ENCODE measurements at places on chromosomes 11 and 22.

DNA sequence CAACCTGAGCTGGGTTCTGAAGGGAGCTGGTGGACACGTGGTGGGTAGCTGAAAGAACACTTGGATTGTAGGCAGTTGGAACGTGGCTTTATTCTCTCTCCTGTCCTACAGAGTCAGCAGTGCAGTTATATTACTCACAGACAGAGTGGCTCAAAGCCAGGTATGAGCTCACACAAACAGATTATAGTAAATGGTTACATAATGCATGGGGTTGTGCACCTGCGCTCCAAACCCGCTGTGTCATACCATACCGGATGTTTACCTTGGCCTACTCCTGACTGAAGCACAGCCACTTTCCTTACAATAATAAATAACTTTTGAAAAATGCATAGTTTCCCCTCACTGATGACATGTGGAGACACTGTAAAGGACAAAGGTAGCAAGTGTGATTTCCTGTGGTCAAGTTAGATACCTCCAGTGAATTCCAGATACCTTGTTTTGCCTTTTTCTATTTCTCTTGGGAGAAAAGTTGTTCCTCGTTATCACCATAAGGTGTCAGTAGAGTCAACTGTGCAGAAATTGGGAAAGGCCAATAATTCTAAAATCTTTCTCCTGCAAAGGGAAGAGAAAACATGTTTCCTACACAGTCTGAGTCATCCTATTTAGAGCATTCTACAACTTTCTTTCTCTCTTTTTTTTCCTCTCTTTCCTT lies 13.5 kb downstream of the MS4A6A start:
- DNase-seq: no peak

GRCh38 chr11:34671946-34672345 lies 51.1 kb downstream of the EHF start:
- DNase-seq: no peak

DNA sequence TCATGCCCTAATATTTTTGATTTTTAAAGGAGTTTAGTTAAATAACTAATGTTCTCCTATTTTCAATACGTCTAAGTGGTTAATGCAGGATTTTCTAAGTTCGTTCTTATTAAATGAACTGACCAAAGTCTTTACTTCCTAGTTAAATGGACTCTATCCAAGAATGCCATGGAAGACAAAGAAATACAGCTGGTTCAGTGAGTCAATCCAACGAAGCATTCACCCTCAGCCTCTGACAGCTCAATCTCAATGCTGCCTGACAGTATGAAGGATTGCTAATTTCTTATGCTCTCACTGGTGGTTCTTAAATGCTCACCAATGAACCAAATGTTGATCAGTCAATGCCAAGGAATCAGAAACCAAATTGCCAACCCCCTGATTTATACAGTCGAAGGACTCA lies 219.4 kb downstream of the CADM1 start:
- DNase-seq: no peak

- no peak for DNase-seq
These were observed 44.5 kb downstream of the HIRA start for GRCh38 chr22:19387038-19387437.

DNA sequence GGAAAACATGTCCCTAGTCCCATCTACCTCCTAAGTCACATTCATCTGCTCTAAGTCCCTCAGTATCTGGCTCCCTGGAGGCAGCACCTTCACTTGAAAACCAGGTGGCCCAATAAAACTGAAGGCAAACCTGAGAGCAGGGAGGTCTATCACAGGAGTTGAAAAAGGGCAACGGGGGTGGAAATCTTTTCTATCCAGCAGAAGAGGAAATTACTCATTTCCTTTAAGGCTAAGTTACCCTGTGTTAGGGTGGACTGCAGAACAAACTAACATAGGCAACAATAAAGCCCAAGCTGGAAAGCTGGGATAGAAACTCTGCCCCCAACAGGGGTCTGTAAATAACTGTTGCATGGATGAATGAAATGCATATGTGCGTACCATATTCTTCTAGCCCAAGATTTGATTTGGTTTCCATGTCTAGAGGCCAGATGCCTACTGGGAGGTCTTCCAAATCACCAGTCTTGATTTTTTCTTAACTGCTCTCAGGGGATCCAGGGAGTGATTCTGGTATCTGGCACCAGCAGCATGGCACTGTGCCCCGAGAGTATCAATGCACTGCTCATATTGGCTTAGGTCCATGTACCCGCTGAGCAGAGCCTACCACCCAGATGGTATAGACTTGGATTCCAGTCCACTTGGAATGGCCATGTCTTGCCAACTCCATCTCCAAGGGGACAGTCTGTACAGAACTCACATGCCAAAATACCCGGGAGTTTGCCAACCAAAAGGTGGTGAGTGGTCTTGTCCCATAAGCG lies 350.0 kb upstream of the NCAM1 start:
- DNase-seq: peak; percentile 63

GRCh38 chr22:28900379-28900925 lies 17.1 kb downstream of the ZNRF3 start:
- DNase-seq: no peak

GRCh38 chr11:1932681-1933080 lies 13.2 kb downstream of the TNNT3 start:
- no peak for DNase-seq

DNA sequence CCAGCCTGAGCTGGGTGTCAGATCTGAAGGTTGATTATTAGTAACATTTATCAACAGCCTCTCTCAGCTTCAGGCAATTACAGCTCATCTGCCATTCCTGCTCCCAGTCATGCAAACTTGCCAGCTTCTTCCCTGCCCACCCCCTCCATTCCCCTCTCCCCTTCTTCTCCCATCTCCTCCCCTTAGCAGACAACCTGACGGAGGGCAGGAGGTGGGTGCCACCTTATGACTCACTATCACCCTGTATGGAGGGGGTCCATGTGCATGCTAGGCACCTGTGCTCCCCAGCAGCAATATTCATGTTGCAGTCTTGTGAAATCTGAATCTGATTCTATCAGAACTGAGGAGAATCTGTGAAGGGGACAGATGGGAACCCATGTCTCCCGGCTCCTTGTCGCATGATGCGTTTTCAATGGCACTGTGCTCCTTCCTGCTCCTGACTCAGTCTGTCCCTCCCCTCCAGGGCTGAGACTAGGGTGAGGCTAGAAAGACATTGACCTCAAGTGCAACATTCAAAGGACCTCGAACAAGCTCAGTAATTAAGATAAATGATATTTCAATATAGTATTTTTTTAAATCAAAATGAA lies 46.3 kb upstream of the TUB start:
- no peak for DNase-seq

- peak; percentile 86 for DNase-seq
These were observed 15.7 kb downstream of the DAGLA start for GRCh38 chr11:61695917-61696316.

GRCh38 chr11:24759742-24760141 lies 262.9 kb downstream of the LUZP2 start:
- DNase-seq: no peak

- no peak for DNase-seq
These were observed 35.0 kb upstream of the TPBGL start for GRCh38 chr11:75205564-75206020.

GRCh38 chr11:107783121-107783520 lies 71.3 kb upstream of the SLN start:
- no peak for DNase-seq

DNA sequence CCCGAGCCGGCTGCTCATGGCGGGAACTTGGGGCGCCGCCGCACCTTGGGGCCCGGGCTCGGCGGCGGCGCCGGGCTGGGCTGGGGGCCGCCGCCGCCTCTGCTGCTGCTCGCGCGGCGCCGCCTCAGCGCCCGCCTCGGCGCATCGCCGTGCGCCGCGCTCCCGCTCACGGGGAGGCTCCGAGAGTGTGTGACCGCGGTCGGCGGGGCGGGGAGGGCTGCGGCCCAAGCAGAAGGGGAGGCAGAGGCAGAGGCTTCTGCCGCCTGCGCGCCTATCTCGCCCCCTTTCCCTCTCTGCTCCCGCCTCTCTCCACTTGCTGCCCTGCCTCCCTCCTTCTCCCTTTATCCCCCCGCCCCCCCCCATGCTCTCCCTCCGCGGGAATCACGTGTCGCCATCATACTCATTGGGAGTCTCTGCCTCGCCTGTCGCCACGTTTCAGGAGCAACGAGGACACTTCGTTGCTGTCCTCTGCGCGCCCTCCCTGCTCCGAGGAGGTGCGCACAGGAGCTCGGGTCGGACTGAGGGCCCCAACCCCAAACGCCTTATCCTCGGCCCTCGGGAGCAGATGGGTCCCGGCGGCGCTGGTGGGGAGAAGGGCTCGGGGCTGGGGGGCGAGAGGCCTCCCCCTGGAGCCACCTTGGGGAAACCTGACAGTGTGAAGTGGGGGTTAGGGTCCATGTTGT lies at the start of gene GUCY1A2:
GUCY1A2 (minus strand) TSS at position 258 of the 683 bp plus-strand sequence. CDS start 421 bp downstream, outside the sequence.
- no peak for DNase-seq

DNA sequence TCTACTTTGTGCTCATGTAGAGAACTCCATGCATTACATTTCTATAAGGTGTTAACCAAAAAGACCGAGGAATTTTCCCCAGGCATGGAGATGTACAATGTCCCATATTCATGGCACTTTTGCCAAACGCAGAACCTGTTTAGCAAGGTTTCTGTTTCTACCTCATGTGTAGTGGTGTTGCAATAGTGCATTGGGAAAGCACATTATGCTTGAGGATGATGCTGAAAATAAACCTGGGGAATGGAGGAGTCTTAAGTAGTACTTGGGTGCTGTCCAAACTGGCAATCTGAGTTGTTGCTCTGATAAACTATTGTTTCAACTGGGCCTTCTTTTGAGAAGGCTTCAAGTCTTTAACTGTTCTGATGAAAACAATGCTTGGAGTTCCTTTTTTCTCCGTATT lies 11.5 kb upstream of the MUC15 start:
- no peak for DNase-seq

- no peak for DNase-seq
These were observed 35.9 kb upstream of the HORMAD2 start for GRCh38 chr22:30044369-30044768.

DNA sequence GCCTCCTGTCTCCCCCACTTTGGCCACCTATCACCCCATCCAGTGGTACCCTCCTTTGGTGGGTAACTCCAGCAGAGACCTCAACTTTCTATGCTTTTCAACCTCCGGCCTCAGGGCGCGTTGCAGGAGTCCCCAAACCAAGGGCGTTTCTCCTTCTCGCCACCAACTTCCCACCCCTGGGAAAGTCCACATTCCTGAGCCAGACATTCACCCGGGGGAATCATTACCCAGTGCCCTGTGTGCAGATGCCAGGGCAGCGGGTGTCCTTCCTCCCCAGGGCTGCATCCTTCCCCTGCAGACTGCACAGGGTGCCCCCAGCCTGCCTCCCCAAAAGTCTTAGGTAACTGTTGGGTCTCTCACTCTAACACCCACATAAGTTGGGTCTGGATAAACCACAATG lies 26.4 kb downstream of the MYEOV start:
- no peak for DNase-seq
